GM23338 (cell line): ENCODE measurements at places on chromosomes 5 and 9. TPM values are rescaled to one million over a fixed set of nuclear protein-coding genes. Genes with fewer than 3 reads are reported as not detected.
A peak's percentile ranks its signal among the peaks of the same experiment; 100 is the strongest.

DNA sequence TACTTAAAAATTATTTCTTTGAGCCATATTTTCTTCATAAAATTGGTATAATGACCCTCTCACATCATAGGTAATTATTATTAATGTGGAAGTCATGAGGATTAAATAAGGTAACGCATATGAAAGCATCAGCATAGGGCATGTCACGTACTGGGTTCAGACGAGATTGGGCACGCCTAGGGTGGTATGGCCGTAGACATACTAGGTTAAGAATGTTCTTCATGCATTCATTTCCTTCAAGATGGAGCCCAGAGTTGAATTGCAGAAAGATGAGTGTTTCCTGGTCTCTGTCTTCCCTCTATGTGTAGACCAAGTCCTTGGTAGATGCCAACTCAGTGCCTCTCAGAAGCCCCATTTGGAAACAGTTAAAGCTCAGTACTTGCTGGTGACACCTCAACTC is 174.1 kb upstream of the CLINT1 start:
- H3K36me3 ChIP-seq: peaks cover 4% of the 10 kb centered on the region; the same call in 1 of the 2 replicates
- H3K27me3 ChIP-seq: no peaks in the 10 kb centered on the region
- no peak for DNase-seq
- H3K27ac ChIP-seq: no peak overlapping the region
- H3K4me1 ChIP-seq: 0 out of 2 replicates have a peak, but pooled peaks cover 2% of the 10 kb centered on the region

DNA sequence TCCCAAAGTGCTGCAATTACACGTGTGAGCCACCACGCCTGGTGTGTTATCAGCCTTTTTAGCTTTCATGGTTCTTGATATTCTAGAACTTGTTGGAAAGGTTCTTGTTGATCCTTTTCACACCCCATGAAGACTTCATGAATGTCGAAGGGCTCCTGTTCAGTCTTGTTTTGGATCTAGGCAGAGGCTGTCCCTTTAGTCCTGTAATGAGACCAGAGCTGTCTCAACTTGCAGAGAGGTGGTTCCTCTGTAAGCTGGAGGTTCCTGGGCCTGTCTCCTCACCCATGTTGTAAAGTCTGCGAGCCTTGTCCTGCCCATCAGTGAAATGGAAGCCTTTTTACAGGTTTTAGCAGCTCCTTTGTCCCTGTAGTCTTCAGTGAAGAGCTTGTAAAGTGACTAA is 38.2 kb downstream of the PRRC2B start:
- no peaks in the 10 kb centered on the region for H3K27me3 ChIP-seq
- H3K27ac ChIP-seq: peak overlapping the region; percentile 91
- no peak for DNase-seq
- H3K36me3 ChIP-seq: peaks cover 24% of the 10 kb centered on the region
- H3K4me3 ChIP-seq: no peak overlapping the region
- H3K4me1 ChIP-seq: peaks cover 61% of the 10 kb centered on the region

DNA sequence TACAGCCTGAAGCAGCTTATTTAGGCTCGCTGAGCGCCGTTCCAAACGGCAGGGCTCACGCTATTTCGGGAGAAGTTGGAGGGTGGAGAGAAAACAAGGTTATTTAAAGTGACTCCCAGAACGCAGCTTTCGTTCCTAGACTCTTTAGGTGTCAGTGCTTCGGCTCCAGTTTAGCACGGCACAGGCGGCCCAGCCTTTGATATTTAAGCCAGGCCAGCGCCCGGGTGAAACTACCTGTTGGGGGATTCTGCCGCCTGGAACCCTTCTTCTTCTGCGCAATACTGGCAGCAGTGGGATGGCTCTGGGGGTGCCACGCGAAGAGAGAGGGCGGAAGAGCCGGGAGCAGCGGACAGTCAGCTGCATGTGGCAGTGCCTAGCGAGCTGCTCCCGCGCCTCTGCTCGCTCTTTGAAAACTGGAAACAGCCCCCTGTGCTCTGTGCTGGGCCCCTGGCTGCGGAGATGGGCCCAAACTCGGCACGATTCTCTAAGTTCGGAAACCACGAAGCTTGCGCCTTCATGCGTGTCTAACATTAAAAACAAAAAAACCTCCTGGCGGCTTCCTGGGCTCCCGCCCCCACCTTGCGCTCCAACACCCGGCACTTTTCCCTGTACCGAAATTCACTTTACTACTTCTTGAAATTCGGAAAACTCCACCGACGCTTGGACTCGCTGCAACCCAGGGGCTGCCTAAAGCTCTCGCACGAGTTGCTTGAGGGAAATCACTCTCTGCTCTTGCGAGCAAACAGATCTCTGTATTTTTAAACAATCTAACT is 34.6 kb upstream of the NFIB start:
- peaks cover 97% of the 10 kb centered on the region for H3K27me3 ChIP-seq
- H3K4me3 ChIP-seq: peak overlapping the region; percentile 88
- H3K4me1 ChIP-seq: peaks cover 66% of the 10 kb centered on the region
- no peak overlapping the region for H3K27ac ChIP-seq

DNA sequence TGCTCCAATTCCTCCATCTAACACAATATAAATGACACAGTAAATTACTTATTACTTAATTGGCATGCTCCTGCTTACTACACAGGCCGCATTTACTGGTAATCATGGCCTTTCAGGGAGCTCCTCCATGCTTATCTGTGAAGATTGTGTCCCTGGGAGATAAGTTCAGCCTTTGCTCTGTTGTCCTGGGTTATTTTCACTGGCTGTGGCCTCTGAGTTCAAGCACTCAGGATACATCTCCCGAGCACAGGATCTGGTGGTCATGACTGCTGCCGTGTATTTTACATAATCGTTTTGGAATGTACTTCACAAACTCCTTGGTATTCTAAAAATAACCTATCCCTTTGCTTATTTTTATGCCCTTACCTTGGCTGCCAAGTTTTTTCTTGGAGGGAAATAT is 215.7 kb downstream of the ICE1 start:
- H3K27me3 ChIP-seq: no peaks in the 10 kb centered on the region
- H3K36me3 ChIP-seq: no peaks in the 10 kb centered on the region
- no peak overlapping the region for H3K27ac ChIP-seq
- no peak for DNase-seq
- H3K4me1 ChIP-seq: no peaks in the 10 kb centered on the region
- H3K4me3 ChIP-seq: no peak overlapping the region

DNA sequence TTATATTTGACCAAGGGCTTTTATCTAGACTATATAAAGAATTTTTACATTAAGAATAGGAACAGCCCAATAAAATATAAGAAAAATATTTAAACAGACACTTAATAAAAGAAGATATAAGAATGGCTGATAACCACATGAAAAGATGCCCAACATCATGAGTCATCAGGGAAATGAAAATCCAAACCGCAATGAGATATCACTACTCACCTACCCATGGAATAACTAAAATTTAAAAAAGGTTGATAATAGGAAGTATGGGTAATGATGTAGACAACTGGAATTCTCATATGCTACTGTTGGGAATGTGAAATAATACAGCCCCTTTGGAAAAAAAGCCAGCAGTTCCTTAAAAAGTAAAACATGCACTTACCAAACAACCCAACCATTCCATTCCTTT is 206.9 kb upstream of the PCSK5 start:
- H3K4me3 ChIP-seq: no peak overlapping the region
- H3K27me3 ChIP-seq: no peaks in the 10 kb centered on the region
- no peaks in the 10 kb centered on the region for H3K4me1 ChIP-seq
- H3K36me3 ChIP-seq: no peaks in the 10 kb centered on the region
- H3K27ac ChIP-seq: no peak overlapping the region

FLT4 gene
- total RNA-seq: 13.8 and 17.3 TPM in 2 replicates

DNA sequence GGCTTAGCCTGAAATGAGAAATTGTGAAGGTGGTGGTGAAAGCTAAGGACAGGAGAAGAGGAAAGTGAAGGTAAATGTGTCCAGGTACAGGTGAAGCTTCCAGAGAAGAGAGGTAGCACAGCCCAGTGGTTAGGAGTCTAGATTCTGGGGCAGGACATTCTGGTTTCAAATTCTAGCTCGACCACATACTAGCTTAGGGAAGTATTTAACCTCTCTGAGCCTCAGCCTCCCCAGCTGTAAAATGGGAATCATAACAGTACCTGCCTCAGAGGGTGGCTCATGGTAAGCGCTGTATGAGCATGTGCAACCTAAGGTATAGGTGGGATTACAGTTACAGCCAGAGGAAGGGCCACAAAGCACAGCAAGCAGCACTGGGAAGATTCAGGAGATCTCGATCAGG is 55.2 kb downstream of the PCDH1 start:
- no peak overlapping the region for H3K4me3 ChIP-seq
- no peak overlapping the region for H3K27ac ChIP-seq
- no peaks in the 10 kb centered on the region for H3K27me3 ChIP-seq
- no peaks in the 10 kb centered on the region; the same call in 1 of the 2 replicates for H3K36me3 ChIP-seq

DNA sequence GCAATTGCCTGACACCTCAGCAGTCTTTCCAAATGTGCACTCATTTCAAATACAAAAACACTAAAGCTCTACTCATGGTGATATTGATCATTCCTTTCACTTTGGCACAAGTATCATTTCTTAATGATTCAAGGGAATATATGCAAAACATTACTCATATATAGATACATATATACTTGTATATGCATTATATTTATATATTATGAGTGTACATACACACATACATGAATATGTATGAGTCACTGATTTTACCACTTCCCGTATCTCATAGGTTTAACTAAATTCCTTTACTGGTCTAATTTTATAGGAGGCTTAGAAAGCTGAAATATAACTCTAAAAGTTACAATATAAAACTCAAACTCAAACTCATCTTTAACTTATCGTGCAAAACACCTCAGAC is 156.5 kb downstream of the CDH9 start:
- no peak overlapping the region for H3K4me3 ChIP-seq
- DNase-seq: no peak
- no peaks in the 10 kb centered on the region for H3K36me3 ChIP-seq

SLC45A2 gene
- total RNA-seq: not detected in 2 replicates

GRCh38 chr9:103474156-103474555 is 479.0 kb downstream of the CYLC2 start:
- H3K4me1 ChIP-seq: no peaks in the 10 kb centered on the region

GRCh38 chr9:12784461-12785259 is 9.8 kb downstream of the LURAP1L start:
- H3K4me3 ChIP-seq: no peak overlapping the region
- no peaks in the 10 kb centered on the region for H3K4me1 ChIP-seq

GRCh38 chr5:93532370-93532769 is 48.6 kb downstream of the NR2F1-AS1 start:
- H3K36me3 ChIP-seq: no peaks in the 10 kb centered on the region
- DNase-seq: peak; percentile 3
- no peaks in the 10 kb centered on the region for H3K4me1 ChIP-seq
- no peak overlapping the region for H3K27ac ChIP-seq

ABO gene
- total RNA-seq: 0.16 and 0.28 TPM in 2 replicates

DNA sequence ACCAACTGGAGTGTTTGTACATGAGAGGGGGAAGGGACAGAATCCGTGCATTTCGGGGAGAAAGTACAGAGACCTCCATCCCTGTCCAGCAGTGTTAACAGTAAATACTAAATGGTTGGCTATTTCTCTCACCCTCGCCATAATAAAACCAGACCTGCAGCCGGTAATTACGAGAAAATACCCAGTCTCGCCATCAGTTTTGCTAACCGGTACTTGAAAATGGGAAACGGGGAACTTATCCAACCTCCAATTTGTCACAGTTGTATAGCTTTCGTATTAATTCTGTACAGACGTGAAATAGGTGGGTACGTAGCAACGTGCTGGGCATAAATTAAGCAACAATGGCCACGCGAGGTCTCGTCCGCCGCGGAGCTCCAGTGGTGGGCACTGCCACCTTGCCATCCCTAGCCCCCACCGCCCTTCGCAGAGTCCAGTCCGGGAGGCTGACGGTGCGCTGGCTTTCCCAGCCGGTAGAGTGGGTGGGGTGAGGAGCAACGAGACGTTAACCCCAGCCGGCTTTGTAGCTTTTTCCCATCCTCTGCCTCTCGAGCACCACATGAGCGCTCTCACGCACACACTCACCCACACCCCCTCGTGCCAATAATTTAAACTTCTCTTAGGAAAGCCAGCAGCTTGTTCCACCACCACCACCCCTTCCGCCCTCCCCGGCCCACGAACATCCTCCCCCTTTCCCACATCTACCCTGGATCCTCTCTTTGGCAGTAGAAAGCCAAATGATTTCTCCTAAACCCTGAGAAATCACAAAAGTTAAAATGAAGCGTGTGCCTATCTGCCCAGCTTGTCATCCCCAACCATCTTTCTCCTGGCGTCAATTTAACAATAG is 1.8 kb downstream of the ELAVL2 start:
- H3K4me3 ChIP-seq: peak overlapping the region; percentile 78
- H3K27me3 ChIP-seq: peaks cover 54% of the 10 kb centered on the region
- no peaks in the 10 kb centered on the region for H3K36me3 ChIP-seq
- no peak for DNase-seq
- H3K4me1 ChIP-seq: peaks cover 36% of the 10 kb centered on the region
- H3K27ac ChIP-seq: no peak overlapping the region

- no peak overlapping the region for H3K27ac ChIP-seq
- H3K4me3 ChIP-seq: no peak overlapping the region
- H3K27me3 ChIP-seq: peaks cover 83% of the 10 kb centered on the region
- DNase-seq: peak; percentile 58
- peaks cover 43% of the 10 kb centered on the region for H3K4me1 ChIP-seq
These were observed 6.0 kb downstream of the TRIM7 start for GRCh38 chr5:181198905-181199519.

GRCh38 chr5:79547982-79548381 is 34.0 kb upstream of the HOMER1 start:
- no peaks in the 10 kb centered on the region for H3K36me3 ChIP-seq
- H3K4me1 ChIP-seq: no peaks in the 10 kb centered on the region
- no peak for DNase-seq
- no peak overlapping the region for H3K4me3 ChIP-seq
- H3K27ac ChIP-seq: no peak overlapping the region

IFNA21 gene
- total RNA-seq: not detected in 2 replicates

GRCh38 chr5:73351593-73351992 is 97.0 kb downstream of the FOXD1 start:
- no peaks in the 10 kb centered on the region for H3K4me1 ChIP-seq
- no peak overlapping the region for H3K4me3 ChIP-seq
- no peaks in the 10 kb centered on the region for H3K36me3 ChIP-seq
- no peak overlapping the region for H3K27ac ChIP-seq
- DNase-seq: no peak
- H3K27me3 ChIP-seq: no peaks in the 10 kb centered on the region

DNA sequence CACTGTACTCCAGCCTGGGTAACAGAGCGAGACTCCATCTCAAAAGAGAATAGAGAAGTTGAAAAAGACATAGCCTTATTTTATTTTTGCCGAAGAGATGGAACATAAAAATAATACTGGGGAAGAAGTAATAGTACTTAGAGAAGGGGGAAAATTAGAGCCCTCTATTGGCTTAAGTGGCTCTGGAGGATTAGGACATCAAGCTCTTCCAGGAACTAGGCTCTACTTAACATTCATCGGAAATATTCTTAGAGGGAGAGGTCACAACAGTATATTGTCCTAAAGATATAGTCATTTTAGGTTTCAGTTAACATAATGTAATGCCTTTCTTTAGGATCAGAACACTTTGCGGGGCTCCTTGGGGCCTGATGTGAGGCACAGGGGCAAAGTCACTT is 86.0 kb upstream of the PLPP1 start:
- peaks cover 23% of the 10 kb centered on the region for H3K4me1 ChIP-seq
- no peaks in the 10 kb centered on the region for H3K27me3 ChIP-seq
- no peak overlapping the region for H3K4me3 ChIP-seq
- no peak for DNase-seq

PTGS1 gene
- 1.0 and 1.3 TPM in 2 replicates for total RNA-seq

- no peaks in the 10 kb centered on the region; the same call in none of the 2 replicates for H3K36me3 ChIP-seq
- no peak overlapping the region for H3K27ac ChIP-seq
- H3K4me3 ChIP-seq: no peak overlapping the region
- H3K4me1 ChIP-seq: no peaks in the 10 kb centered on the region
- H3K27me3 ChIP-seq: no peaks in the 10 kb centered on the region
These were observed 59.3 kb upstream of the ZNF169 start for GRCh38 chr9:94199776-94200175.
